Stimulated activated CD8-positive, alpha-beta memory T cell treated with anti-CD3 and anti-CD28 coated beads, Interleukin-2, amount 100 ng/mL, for 1 hour (primary cell): ENCODE measurements at places on chromosomes 2 and 18.

GRCh38 chr2:238582159-238582558 is 155.4 kb downstream of the ASB1 start:
- no peak for DNase-seq

GRCh38 chr2:142868229-142868762 is 9.2 kb upstream of the KYNU start:
- DNase-seq, result no peak

GRCh38 chr2:195410074-195410671 is 246.9 kb upstream of the SLC39A10 start:
- no peak for DNase-seq

DNA sequence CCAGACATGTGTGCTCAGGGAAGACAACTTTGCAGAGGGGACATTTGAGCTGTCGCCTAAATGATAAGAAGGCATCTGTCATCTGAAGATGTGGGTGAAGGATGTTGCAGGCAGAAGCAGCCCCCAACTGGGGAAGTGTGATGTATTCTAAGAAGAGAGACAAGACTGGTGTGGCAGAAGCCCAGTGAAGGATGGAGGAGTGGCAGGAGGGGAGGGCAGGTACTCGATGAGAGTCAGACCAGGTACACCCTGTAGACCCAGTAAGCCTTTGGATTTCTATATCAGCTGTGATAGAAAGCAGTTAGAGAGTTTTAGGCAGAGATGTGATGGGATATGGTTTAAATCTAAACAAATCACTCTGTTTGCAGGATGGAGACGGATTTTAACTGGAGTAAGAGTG is 19.2 kb downstream of the SLC14A2 start:
- no peak for DNase-seq

- DNase-seq, result no peak
These were observed 80.5 kb downstream of the LYPD6 start for GRCh38 chr2:149410701-149411484.
